LNCaP clone FGC (cell line): ENCODE measurements at places on chromosomes 5 and 9.

DNA sequence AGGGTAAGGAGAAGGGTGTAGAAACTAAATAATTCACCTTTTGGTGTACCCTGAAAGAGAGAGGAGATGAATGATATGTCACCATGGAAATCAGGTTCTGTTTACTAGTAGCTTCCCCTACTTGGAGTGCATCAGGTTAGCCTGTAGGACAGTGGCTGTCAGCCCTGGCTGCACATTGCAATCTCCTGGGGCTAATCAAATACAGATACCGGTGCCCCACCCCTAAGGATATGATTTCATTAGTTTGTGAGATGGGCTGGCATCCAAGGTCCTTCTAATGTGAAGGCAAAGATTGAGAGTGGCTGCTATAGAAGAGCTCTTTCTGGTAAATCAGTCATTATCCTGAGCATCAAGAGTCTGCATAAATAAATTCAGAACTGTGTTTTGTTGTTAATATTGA lies 47.2 kb downstream of the INSYN2B start:
- DNase-seq, result no peak

- DNase-seq, result no peak
These were observed 12.3 kb downstream of the GNE start for GRCh38 chr9:36245906-36246305.

DNA sequence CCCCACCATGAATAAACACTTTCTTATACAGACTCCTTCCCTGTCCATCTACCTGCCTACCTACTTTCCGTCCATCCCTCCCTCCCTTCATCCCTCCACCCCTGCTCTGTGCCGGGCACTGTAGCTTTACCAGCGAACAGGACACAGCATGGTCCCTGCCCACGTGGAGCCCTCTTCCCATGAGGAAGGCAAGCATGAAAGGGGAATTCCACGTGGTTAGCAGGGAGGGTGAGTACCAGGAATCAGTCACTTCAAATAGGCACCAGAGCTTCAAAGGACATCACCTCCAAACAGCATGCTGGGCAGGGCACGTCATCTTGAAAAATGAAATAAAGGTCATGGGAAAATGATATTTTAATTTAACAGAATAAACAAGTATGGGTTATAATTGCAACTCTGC lies 35.0 kb upstream of the TDRD7 start:
- DNase-seq, result no peak

- DNase-seq, result no peak
These were observed 230.6 kb downstream of the FSTL4 start for GRCh38 chr5:133381571-133382365.

- no peak for DNase-seq
These were observed 159.6 kb downstream of the TMEM167A start for GRCh38 chr5:82917584-82917983.

DNA sequence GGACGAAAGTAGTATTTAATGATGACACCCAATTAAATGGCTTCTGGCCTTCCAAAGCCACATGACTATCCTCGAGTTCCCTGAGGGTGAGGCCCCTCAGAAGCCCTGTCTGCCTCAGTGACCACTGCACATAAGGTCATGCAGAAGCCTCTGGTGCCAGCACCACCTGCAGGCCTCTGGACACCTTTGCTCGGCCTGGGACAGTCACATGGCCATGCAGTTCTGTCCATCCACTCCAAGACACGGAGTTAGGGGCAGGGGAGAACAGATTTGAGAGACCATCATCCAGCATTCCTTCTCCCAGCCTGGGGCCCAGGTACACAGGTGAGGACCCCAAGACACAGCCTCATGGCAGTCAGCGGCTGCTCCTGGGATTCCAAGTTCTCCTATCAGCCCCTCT lies 145.0 kb downstream of the ROR2 start:
- no peak for DNase-seq

DNA sequence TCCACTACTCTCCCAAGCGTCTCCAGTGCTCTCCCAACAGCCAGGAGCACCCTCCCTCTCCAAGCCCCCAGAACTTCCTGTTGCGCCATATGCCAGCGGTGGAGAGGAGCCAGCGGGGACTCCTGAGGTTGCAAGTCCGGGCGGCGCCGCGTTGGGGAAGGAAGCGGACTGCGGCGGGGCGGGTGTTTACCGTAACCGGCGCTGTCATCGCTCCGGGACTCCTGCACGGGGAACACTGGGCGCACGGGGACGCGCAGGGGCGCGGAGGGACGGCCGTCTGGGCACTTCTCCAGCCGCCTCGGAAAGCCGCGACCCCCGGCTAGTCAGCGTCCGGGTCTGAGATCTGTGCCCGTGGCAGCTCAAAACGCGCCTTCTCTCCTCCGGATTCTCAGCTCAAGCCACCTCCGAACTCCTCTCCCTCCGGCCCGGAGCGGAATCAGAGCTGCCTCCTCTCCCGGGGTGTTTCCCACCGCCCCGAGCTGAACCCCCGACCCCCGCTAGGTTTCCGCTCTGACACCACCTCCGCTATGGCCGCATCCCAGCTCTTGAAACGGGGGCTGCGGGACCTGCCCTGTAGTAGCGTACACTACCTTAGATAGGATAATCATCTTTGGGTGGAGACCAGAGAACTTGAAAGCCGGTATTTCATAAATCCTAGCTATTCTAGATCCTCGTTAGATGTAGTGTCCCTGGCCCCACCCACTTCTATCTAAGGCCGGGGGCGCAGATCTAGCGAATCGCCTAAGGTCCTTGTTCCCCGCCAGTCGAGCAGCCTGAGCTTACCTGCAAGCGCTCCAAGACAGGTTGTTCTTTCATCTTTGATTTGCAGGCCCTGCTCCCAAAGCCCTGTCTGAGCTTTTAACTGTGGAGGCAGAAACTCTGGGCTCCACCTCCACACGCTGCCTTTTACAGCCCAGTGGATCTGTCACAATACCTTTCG lies at the start of gene TRPM6:
Gene TRPM6 (minus strand): TSS at position 881 of the 940 bp plus-strand sequence. CDS start 65 bp downstream, at position 816.
- DNase-seq, result no peak

GRCh38 chr5:180598316-180598701 lies 7.0 kb upstream of the SCGB3A1 start:
- no peak for DNase-seq

DNA sequence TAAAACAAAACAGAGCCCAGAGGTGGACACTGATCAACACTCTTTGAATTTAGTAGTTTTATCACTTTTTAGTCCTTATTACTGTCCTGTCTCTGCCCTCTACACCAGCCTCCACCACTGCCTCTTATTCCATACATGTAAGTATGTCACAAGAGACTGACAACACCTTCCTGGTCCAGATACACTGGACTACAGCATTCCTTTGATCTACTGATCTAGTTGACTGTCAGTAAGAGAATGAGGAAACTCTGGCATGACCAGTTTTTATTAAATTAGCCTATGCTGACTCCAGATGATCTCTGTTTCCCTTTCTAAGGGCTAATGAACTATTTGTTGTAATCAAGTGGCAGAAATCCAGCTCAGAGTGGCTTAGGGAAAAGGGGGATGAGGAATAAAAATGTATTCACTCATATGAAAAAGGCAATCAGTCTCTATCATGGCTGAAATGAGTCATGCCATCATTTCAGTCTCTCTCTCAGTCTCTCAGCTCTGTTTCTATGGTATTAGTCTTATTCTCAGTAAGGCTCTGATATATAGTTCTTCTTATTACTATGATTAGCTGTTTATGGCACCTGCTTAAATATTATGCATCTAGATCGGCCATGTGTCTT lies 5.5 kb downstream of the ARHGEF37 start:
- peak; percentile 37 for DNase-seq

GRCh38 chr5:123116058-123116457 lies 27.0 kb downstream of the PRDM6 start:
- DNase-seq, result no peak

DNA sequence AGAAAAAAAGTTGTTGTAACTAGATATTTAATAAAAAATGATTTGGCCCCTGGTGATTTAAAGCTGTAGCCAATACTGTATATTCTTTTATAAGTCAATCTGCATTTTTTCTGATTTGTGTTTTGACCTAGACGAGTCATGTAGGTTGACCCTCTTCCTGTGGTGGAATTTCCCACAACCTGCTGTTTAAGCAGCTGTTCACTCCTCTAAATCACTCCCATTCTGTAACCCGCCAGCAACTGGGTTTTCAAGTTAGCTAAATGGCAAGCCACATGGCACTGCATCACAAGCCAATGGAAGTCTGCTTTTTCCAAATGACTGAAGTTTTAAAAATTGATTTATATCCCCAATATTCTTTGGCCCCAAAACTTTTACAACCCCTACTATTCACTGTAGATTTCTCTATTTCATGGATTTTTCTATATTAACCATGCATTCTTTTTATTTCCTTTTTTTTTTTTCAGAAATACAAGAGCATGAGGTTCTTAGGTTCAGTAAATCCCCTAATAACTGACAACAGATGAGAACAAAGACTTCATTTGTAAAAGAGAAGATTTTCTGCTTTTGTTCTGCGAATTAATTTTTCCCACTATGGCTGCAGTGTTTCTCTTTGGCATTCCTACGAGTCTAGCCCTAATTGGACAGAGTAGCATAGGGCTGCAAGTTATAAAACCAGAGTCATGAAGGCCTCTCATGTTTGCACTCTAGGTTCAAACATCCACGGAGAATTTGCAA lies 184.5 kb upstream of the TLE4 start:
- DNase-seq, result no peak

GRCh38 chr5:158796812-158797497 lies 302.8 kb downstream of the EBF1 start:
- no peak for DNase-seq

- DNase-seq, result no peak
These were observed 90.9 kb downstream of the ANKRD55 start for GRCh38 chr5:56142233-56142613.

- DNase-seq, result no peak
These were observed 97.8 kb downstream of the PLK2 start for GRCh38 chr5:58362135-58362534.

- no peak for DNase-seq
These were observed 170.3 kb upstream of the RAD23B start for GRCh38 chr9:107112707-107113243.

GRCh38 chr9:84857211-84857610 lies 187.7 kb downstream of the NTRK2 start:
- DNase-seq, result no peak

GRCh38 chr5:109354761-109355160 lies 55.0 kb downstream of the PJA2 start:
- no peak for DNase-seq

GRCh38 chr9:129962889-129963703 lies 79.9 kb downstream of the FNBP1 start:
- no peak for DNase-seq

- no peak for DNase-seq
These were observed 24.1 kb downstream of the TENT4A start for GRCh38 chr5:6737043-6737941.

GRCh38 chr5:113176196-113176595 lies 199.6 kb downstream of the DCP2 start:
- no peak for DNase-seq

- no peak for DNase-seq
These were observed 65.4 kb upstream of the TNFSF8 start for GRCh38 chr9:114995681-114996221.

GRCh38 chr9:101453776-101454570 lies 18.4 kb upstream of the ALDOB start:
- no peak for DNase-seq

DNA sequence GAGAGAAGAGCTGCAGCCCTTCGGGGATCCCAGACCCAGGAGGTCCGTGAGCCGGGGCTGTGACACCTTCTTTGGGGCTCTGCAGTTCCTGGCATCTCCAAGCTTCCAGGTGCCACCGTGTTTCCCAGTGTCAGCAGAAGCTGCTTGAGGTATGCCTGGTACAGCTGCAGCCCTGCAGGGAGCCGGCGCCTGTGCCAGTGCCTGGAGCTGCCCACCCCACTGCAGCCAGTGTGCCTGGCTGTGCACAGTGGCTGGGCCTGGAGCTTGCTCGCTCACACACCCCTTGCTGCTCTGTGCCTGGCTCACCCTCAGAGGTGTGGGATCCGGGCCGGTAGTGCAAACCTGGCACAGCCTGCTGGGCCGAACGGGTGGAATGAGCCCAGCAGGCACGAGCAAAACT lies 65.5 kb downstream of the NACC2 start:
- no peak for DNase-seq

DNA sequence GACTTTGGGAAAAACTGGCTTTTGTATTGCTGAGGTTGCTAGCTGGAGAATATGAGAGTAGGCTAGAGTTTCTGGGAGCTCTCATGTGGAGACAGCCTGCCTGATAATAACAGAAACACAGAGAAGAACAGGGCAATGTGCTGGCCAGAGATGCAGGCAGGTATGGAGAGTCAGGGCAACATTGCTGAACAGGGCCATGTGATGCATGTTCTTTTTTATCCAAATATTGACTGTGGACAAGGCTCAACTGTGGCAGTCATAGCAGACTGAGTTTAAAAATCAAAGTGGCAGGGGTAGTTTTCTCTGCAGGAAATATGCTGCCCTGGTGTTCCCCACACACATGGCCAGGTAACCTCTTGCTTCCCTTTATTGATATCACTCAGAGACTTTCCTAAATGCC lies 381.1 kb downstream of the RASEF start:
- peak; percentile 48 for DNase-seq

GRCh38 chr9:23636199-23636598 lies 189.8 kb downstream of the ELAVL2 start:
- no peak for DNase-seq

- no peak for DNase-seq
These were observed 31.1 kb downstream of the IL4 start for GRCh38 chr5:132704875-132705274.

GRCh38 chr9:20407013-20407412 lies 215.3 kb downstream of the MLLT3 start:
- DNase-seq, result no peak
